ENCODE measurements at places on chromosomes 4 and X. TPM values are rescaled to one million over a fixed set of nuclear protein-coding genes. Genes with fewer than 3 reads are reported as not detected.

TLR6 gene
- 0.29 TPM for total RNA-seq

PNMA3 gene
- total RNA-seq, result 1.5 TPM

FAM184B gene
- 0.73 TPM for total RNA-seq

SPANXN5 gene
- total RNA-seq, result 0.42 TPM

SHISA3 gene
- total RNA-seq, result 3.0 TPM

GNRHR gene
- 1.1 TPM for total RNA-seq

ACE2 gene
- total RNA-seq, result not detected

TSPAN6 gene
- total RNA-seq, result 20.5 TPM

TLR2 gene
- 0.36 TPM for total RNA-seq

ETDA gene
- total RNA-seq, result not detected

ARAP2 gene
- total RNA-seq, result 47.1 TPM

NFKB1 gene
- 45.7 TPM for total RNA-seq

TKTL2 gene
- total RNA-seq, result 0.24 TPM

MORC4 gene
- total RNA-seq, result 20.1 TPM

FRG2 gene
- not detected for total RNA-seq

SSX4 gene
- total RNA-seq, result not detected

TMEM156 gene
- 1.4 TPM for total RNA-seq

LRCH2 gene
- total RNA-seq, result 102 TPM

ZNF157 gene
- 0.34 TPM for total RNA-seq

HMX1 gene
- not detected for total RNA-seq

TMSB15B gene
- 39.3 TPM for total RNA-seq

MAGEE2 gene
- 3.0 TPM for total RNA-seq

CFAP99 gene
- total RNA-seq, result 0.25 TPM

ZNF711 gene
- total RNA-seq, result 40.6 TPM

NPY2R gene
- total RNA-seq, result not detected

FAM47E gene
- 14.8 TPM for total RNA-seq

GNL3L gene
- total RNA-seq, result 23.9 TPM

TNIP3 gene
- total RNA-seq, result not detected

HSFX4 gene
- 0.42 TPM for total RNA-seq

KLF8 gene
- 26.6 TPM for total RNA-seq

TBX22 gene
- total RNA-seq, result not detected

HAND2 gene
- 0.13 TPM for total RNA-seq

SSX3 gene
- not detected for total RNA-seq

MAEA gene
- 61.9 TPM for total RNA-seq

NMU gene
- total RNA-seq, result 2.5 TPM

FDCSP gene
- total RNA-seq, result not detected

PSAPL1 gene
- total RNA-seq, result 0.41 TPM

JCHAIN gene
- not detected for total RNA-seq

DACH2 gene
- 17.7 TPM for total RNA-seq

ASB12 gene
- not detected for total RNA-seq

GYPA gene
- total RNA-seq, result 1.1 TPM

PCDH10 gene
- total RNA-seq, result 0.36 TPM

VCX3A gene
- total RNA-seq, result not detected

FGF13 gene
- 69.1 TPM for total RNA-seq

SPANXB1 gene
- total RNA-seq, result not detected

HGFAC gene
- 2.2 TPM for total RNA-seq

PCYT1B gene
- 3.7 TPM for total RNA-seq

MID1IP1 gene
- 87.7 TPM for total RNA-seq

DDX53 gene
- total RNA-seq, result not detected

HTRA3 gene
- total RNA-seq, result 8.1 TPM

NKX3-2 gene
- total RNA-seq, result 0.34 TPM

ARMCX4 gene
- 20.7 TPM for total RNA-seq
